ENCODE measurements at places on chromosomes 5 and 9.

DNA sequence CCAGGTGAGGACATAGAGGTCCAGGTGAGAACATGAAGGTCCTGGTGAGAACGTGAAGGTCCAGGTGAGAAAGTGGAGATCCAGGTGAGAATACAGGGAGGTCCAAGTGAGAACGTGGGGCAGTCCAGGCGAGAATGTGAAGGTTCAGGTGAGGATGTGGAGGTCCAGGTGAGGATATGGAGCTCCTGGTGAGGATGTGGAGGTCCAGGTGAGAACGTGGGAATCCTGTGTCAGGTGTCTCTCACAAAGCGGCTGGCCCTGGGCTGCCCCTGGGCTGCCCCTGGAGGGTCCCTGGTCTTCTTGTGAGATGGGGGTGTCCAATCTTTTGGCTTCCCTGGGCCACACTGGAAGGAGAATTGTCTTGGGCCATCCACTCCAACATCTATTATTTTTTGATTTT is 133.4 kb downstream of the MRPL36 start:
- DNase-seq, result no peak

- no peak for DNase-seq
Observed at GRCh38 chr5:161311965-161312364, 234.6 kb downstream of the GABRB2 start.

- DNase-seq, result no peak
Observed at GRCh38 chr5:151196556-151197290, 27.2 kb downstream of the CCDC69 start.

DNA sequence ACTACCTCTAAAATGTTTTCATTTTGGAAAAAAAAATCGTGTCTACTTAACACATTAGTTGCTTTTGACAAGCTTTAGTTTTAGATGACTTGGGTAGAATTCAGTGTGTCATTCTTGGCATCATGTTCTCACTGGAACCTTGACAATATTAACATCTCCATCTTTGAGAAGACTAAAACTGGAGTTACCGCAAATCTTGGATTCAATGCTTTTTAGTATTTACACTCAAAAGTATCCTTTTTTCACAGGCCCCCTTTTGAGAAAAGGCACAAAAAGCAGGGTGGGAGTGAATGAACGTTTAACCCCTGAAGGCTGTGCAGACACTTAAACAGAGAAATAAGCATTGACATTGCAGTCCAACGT is 549.1 kb downstream of the CSNK1G3 start:
- no peak for DNase-seq

GRCh38 chr5:109450129-109450877 is 40.5 kb upstream of the PJA2 start:
- DNase-seq, result no peak

GRCh38 chr9:111657051-111657450 is 4.4 kb upstream of the GNG10 start:
- DNase-seq, result no peak

GRCh38 chr9:91405343-91406077 is 18.1 kb downstream of the NFIL3 start:
- peak; percentile 76 for DNase-seq

DNA sequence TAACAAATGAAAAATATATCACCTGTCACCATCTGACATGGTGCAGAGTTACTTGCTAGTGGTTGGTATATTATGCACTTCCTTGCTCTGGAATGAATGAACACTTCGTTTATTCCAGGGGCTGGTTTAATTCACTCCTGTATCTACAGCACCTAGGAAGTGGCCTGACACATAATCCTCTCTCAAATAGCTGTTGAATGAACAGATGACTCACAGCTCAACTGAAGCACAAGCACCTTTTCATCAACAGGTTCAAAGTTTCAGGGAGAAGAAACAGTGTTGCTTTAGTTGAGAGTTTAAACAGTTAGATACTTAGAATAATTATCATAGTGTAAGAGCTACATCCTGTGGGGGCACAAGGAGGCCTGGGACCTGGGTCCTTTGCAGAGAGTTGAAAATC is 135.0 kb upstream of the DAP start:
- no peak for DNase-seq

All from NB4 (cell line).